Occipital lobe (tissue), 3 donors: ENCODE measurements at places on chromosomes 5 and 9. TPM values are rescaled to one million over a fixed set of nuclear protein-coding genes. Genes with fewer than 3 reads are reported as not detected.

SLC28A3 gene
- total RNA-seq: not detected

LCN1 gene
- total RNA-seq: not detected

CCNH gene
- 184 TPM for total RNA-seq

DNA sequence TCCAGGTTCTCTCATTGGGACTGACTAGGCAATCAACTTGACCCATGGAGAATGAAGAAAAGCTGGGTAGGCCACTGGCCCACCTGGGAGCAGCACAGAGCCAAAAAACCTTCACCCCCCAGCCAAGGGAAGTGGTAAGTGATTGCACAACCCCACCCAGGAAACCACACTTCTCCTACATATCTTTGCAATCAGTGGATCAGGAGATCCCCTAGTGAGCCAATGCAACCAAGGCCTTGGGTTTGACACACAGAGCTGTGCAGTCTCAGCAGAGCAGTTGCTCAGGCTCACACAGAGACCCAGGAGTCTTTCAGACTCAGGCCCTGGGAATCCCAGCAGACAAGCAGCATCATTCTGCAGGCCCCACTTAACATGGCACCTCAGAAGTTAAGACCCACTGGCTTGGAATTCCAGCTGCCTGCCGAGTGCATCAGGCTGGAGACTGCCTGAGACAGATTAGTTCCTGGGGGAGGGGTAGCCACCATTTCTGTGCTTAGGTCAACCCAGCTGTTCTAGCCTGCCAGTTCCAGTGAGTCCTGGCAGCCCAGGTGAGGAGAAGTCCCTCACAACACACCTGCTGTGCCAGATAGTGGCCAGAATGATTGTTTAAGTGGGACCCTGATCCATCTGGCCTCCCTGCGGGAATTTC, 136.4 kb downstream of the SAXO1 start:
- DNase-seq: no peak

DNA sequence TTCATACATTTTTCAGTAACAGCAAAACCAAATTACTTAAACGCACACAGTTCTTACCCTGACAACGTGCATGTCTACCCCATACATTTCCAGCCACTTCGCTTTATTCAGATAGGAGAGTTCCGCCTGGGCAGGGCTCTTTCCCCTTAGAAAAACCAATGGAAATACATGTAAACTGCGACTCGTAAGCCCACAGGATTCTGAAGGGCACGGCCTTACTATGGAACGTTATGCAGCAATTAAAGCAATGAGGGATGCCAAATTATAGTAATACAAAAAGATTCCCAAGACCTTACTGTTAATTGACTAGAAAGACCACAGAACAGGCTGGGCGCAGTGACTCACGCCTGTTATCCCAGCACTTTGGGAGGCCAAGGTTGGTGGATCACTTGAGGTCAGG, 64.5 kb downstream of the EPB41L4B start:
- no peak for DNase-seq

DNA sequence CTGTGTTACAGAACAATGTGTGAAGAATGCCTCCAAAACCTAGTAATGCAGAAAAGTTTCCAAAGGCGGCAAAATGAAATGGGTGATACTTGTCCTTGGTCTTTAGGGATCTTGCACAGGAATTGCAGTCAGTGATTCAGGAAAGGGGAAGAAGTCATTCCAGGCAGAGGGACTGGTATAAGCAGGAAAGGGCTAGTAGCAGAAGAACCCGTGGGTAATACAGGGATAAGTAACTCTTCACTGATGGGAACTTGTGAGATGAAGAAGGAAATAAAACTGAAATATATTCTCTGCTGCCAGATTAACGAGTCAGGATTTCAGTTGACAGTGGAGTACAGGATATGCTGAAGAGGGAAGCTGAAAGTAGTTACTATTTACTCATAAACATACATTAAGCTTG, 1.2 kb downstream of the SRFBP1 start:
- DNase-seq: no peak

GRCh38 chr9:88259001-88259400, 120.7 kb upstream of the SPATA31C2 start:
- no peak for DNase-seq

- no peak for DNase-seq
Observed at GRCh38 chr9:5004481-5004880, 19.4 kb downstream of the JAK2 start.

DNA sequence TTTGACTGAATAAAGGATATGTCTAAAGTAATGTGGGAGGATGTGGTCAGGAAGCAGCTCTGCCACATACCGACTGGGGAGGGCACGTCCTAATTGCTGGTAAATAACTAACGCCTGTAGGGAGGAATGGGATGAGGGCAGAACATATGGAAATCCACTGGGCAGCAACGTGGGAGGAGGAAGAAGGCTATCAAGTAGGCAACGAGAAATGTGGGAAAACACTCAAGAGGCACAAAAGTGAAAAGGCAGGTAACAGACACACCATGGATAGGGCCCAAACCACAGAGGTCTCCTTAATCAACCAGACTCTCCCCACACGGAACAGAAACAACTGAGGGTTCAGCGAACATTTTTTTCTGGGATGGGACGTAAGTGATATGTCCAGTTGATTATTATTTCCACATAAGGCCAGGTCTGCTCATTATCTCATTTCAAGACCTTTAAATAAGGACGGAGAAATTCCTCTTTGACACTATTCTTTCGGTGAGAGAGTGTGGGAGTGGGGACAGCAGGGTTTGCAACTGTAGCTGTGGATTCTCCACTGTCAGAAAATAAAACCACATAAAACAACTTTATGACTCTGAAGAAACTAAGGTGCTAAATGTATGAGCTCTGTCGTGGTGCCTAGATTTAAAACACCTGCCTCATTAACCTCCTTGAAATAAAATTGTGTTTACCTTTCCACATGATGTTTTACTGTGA, 17.0 kb downstream of the IARS1 start:
- no peak for DNase-seq

DNA sequence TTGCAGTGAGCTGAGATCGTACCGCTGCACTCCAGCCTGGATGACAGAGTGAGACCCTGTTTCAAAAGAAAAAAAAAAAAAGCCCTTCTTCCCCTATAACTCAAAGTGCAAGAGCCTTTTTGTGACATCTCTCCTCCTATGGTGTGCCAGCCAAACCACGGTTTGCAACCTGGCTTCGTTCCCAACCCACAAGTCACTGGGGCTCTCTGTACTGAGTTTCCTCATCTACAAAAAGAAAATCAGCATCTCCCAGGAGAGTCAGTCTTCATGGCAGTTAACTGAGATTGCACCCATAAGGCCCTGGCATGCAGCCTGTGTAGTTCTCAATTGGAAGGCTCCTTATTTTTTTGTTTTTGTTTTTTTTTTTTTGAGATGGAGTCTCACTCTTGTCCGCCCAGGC, 14.8 kb downstream of the ODF2 start:
- DNase-seq: no peak
